ENCODE measurements at places on chromosomes 3 and 15.

- DNase-seq: no peak
These were observed 438 bp upstream of the SLC49A4 start for GRCh38 chr3:122794483-122794778.

GRCh38 chr3:149583921-149584635 lies 73.7 kb downstream of the WWTR1 start:
- DNase-seq: no peak

GRCh38 chr3:17307887-17308286 lies 423.1 kb downstream of the PLCL2 start:
- DNase-seq: no peak

GRCh38 chr15:67458331-67459029 lies 62.5 kb upstream of the C15orf61 start:
- DNase-seq: no peak

- no peak for DNase-seq
These were observed 19.5 kb upstream of the BSN start for GRCh38 chr3:49534581-49535441.

GRCh38 chr3:39105687-39106063 lies 1.8 kb downstream of the GORASP1 start:
- peak; percentile 50 for DNase-seq

DNA sequence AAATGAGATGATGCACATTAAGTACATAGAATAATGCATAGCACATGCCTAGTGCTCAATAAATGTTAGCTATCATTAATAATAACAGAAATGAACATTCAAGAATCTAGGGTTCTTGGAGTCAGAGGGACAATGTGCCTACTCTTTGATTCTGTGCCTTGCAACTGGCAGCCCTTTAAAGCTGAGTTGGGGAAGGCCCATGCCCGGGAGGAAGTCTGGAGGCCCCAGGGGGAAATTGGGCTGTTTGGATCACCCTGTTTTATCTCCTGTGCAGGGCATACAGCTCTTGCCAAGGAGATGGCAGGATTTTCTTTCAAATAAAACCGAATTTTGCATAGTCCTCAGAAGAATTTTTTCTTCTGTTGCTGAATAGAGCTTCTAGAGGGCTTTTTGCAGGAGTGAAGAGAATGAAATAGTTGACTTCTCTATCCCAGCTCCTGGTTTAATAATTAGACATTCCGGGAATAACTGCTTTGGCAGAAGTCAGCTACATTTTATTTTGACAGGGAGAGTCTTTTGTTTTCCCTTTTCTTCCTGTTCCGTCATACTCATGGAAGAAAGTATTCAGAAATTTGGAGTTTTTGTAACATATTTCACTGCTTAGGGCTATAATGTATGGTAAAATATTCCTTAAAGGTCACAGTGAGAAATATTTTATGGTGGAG lies 18.0 kb upstream of the KCNAB1 start:
- DNase-seq: no peak

- DNase-seq: no peak
These were observed 68.4 kb downstream of the CLDN11 start for GRCh38 chr3:170487031-170487430.

DNA sequence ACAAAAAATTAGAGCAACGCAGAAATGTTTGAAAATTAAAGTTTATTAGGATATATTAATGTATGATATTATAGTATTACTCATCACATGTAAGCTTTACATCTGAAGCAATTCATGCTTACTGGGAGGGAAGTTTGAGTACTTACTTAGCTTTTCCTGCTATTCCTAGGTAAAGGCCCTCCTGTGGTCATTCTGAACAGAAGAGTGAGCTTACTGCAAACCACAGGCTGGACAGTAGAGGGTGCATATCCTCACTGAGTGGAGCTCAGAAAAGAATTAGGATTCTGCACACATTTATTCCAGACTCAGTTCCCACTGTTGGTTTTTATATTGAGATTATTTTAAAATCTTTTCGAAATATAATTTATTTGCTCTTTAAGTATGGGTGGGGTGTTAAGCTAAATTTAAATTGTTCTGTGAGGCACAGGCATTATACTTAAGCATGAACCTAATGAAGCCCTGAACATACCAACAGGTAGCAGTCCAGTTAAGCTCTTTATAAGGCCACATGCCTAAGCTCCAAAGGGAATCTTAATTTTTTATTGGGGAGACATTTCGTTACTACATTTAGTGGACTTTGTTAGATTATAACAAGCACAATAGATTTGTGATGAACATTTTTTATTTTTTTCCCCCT lies 10.2 kb downstream of the MRPS22 start:
- peak; percentile 32 for DNase-seq
